ENCODE measurements at places on chromosomes 12 and 14. TPM values are rescaled to one million over a fixed set of nuclear protein-coding genes. Genes with fewer than 3 reads are reported as not detected.

Gene MYH6
- not detected for total RNA-seq

Gene NCAPD2
- 42.2 TPM for total RNA-seq

Gene NFE2
- total RNA-seq = not detected

Gene MDGA2
- 0.98 TPM for total RNA-seq

Gene ASB8
- total RNA-seq = 15.5 TPM

Gene SYCP3
- total RNA-seq = not detected

Gene KIF5A
- total RNA-seq = 0.98 TPM

Gene CYP46A1
- under 0.01 TPM for total RNA-seq

Gene WIF1
- not detected for total RNA-seq

Gene TAS2R7
- total RNA-seq = not detected

Gene KLRG1
- 1.4 TPM for total RNA-seq

Gene PTPRB
- total RNA-seq = 4.2 TPM

Gene ADAM21
- total RNA-seq = under 0.01 TPM

Gene SELPLG
- total RNA-seq = 1.4 TPM

Gene GPR132
- total RNA-seq = 0.38 TPM

Gene TPPP2
- not detected for total RNA-seq
